Stimulated activated CD4-positive, alpha-beta T cell treated with anti-CD3 and anti-CD28 coated beads, Interleukin-2, amount 100 ng/mL, for 24 hours (primary cell): ENCODE measurements at places on chromosomes 3 and 15.

DNA sequence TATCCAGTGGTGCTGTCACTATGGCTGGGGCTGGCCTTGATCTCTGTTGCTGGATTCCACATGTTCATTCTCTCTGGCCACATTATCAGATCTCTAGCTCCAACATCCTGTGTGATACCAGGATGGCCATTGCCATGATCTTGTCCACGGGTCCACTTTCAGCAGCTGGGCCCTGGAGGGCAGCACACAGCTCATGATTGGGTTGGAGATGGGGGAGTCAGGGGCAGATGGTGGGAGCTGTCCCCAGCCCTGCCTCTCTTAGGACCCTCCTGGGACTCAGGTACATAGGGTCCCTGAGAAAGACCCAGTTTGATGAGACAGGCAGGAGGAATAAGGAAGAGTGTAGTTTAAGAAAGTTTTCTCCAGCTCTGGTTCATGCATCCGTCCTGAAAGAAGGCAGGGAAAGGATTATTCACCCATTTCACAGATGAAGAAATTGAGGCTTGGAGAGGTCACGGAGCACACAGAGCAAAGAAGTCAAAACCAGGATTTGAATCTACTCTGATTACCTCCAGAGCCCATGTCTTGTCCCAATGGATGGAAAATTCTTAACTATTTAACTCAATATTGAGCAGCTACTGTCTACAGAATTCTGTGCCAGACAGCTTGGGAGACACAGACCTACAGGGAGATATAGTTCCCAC lies 100.5 kb downstream of the LINGO1 start:
- no peak for DNase-seq

- DNase-seq = no peak
Measured at GRCh38 chr3:193297421-193297820, 56.4 kb downstream of the PLAAT1 start.

- DNase-seq = no peak
Measured at GRCh38 chr3:120473389-120473788, 22.6 kb upstream of the FSTL1 start.

DNA sequence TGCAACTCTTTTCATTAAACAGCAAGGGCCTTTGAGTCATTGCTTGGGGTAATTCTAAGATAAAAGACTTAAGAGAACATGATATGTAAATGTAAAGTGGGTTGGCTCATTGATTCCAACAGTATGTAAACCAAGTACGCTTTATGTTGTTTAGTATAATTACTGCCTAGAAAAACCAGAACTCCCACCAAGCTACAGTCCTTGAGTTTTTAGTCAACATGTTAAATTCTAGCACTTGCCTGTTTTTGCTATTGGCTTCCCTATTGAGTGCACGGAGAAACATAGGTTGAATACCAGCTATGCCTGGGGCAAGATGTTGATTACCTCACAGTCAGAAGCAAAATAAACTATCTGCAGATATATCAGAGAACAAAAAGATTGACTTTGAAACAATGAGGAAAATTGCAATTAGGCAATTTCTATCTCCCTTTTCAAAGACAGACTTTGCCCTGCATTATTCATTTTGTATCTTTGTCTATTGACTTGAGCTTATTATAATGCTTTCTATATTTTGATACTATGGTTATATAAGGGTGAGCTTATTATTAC lies 179.3 kb downstream of the ZPLD1 start:
- DNase-seq = no peak

DNA sequence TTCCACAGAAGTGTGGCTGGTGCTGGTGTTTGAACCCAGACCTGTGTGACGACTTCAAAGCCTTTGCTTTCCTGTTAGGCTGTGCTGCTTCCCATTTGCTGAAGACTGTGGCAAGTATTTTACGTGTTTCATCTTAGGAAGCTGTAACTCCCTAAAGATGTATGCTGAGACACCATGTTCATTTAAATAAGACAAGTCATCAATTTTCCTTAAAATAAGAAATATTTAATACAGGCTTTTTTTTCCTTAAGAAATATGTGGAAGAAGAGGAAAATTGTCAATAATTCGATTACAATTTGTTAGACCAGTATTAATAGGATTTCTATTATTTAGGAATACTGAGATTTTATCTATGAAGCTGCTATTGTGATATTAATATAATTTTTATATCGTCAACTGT lies 58.4 kb downstream of the LMLN start:
- no peak for DNase-seq

DNA sequence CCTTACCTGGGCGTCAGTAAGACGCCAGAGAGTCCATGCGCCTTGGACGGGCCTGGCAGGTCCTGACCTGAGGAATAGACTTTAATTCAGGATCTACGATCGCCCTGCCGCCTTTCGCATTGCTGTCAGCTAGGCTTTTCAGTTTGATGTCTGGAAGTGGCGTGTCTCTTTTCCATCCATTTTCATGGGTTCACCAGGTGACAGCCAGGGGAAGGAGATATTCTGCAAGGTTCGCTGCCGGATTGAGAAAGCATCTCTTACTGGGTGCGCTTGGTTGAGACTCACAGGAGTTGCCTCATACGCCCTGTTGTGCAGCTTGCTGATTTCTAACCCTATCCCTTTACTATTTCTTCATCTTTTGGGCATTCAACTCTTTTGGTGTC lies 7.4 kb downstream of the EPHA3 start:
- no peak for DNase-seq

DNA sequence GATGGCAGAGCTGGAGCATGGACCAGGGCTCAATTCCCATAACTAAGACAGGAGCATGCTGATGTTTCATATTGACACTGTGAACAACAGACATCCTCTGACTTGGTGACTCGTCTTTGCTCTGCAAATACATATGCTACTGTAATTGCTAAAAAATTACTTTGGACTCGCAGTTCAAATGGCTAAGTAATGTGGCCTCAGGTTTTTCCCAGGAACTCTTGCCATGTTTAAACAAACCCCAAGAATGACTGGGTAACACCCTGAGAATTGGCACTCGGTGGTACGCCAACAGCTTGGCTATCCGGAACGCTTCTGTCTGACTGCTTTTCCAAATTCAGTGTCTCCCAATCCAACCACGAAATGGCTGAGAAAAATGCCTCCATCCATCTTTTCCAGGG lies 456.7 kb upstream of the THBS1 start:
- no peak for DNase-seq

DNA sequence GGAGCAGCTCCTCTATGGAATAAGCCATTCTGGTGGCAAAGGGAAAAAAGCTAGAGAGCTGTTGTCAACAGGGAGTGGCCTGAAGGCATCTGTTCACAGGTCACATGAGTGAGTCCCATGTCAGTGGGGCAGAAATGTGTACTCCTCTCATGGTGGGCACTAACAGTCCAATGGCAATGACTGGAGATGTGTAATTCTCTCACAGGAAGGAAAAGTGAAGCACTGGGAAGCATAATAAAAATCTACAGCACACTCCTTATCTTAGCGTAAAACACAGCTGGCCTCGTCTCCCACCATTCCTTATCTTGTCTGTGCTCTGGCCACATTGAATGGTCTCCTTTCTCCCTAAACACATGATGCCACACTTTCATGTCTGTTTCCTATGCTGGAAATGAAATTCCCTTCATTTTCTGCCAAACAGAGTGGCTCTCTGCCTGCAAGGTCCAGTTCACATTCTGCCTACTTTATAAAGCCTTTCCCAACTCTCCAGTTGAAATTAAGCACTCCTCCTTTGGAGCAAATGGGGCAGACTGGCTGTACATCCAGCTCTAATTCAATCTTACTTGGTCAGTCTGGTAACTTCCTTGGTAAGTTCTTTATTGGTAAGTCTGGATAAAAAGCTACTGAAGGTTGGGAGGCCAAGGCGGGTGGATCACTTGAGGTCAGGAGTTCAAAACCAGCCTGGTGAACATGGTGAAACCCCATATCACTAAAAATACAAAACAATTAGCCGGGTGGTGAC lies 139.8 kb downstream of the RPL22L1 start:
- DNase-seq = no peak

GRCh38 chr3:111621535-111621934 lies 26.4 kb upstream of the ZBED2 start:
- peak; percentile 68 for DNase-seq

DNA sequence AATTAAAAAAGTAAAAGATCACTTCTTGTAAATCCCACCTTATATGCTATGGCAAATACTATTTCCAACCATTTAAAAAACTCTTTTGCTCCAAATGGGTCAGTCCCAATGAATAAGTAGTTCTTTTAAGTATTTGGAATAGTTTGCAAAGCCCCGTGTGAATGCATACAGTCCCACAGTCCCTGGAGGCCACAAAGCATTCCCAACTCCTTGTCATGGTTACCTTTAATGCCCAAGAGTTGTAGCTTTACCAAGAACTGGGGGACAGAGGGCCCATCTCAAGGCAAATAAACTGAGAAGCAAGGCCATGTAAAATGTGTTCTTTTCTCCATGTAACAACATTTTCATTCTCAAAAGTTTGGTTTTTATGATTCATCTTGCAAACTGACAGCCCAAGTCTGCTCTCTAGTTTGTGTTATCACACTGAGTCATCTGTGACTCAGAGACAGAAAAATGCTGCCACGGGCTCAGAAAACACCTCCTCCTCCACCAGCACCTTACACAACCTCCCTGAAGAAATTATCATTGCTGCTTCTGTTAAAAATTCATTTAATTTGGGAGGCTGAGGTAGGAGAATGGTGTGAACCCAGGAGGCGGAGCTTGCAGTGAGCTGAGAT lies 336.2 kb downstream of the ERC2 start:
- DNase-seq = no peak

- no peak for DNase-seq
Measured at GRCh38 chr3:183448369-183449128, 20.1 kb upstream of the MCF2L2 start.

GRCh38 chr3:109325657-109326056 lies 9.3 kb upstream of the DPPA2 start:
- DNase-seq = no peak

DNA sequence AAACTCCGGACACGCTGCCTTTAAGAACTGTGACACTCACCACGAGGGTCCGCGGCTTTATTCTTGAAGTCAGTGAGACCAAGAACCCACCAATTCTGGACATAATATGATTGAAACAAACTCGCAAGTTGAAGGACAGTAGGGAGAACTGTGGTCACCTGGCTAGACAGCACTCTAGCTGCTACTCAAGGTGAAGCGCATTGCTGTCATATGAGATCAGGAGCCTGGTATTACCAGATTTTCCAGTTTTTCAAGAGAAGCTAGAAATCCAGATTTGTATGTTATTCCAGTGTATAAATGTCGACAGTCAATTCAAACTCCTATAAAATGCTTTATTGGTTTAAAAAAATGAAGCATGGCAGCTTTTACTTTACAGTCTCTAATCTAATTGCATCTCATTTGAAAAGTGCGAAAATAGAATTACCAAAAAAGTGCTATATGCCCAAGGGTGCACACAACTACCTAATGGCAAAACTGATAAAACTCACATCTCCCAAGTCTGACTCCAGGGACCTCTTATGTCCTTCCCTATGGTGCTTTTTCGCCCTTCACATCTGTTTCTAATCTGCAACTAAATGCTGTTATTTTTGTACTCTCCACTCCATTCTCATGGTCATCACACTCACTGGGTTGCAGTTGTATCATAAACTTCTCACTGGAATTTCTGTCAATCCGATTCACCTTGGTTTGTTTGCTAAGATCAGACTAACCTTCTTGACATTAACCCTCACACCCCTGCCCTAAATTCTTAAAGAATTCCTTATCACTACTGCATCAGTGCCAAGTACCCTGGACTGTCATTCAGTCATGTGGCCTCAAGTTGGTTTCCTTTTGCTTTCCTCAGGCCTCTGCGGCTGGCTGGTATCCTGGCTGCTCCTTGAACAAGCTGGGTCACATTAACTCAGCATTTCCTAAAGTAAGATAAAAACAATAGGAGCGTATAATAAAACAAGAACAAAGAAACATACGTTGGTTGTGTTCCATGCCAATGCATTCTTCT lies 31.5 kb upstream of the ARHGEF26 start:
- DNase-seq = no peak

DNA sequence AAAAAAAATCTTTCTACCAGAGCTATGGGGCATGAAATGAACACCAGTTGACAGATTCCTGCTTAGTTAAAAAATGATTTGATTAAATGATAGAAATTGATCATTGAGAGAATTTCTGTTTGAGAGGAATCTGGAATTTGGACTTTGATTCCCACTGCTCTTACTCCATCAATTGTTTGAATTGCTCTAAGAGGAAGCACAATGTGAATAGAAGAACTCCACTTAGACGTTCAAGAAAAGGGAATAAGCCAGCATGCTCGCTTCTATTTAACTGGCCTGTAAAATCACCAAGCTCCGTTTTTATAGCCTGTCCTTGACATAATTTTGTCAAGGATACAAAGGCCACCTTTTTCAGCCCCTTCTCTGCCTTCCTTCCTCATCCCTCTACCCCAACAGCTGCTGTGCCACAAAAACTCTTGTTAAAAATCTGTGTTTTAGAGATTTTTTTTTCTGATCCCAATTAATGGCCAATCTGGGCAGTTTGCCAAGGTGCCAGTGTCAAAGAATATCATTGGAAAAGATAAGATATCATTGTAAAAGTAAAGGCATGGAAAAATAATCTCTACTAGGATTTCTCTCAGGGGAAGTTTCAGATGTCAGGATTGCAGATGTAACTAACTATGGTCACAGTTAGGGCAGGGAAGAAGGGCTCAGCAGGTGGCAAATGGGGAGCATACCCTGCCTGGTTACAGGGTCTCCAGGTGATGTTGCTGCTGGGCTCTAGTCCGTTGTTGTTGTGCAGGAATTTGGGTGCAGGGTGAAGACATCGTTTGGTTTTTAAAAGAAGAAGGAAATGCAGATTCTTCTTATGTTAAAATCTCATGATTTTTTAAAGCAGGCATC lies 301.8 kb upstream of the PDZRN3 start:
- DNase-seq = no peak

DNA sequence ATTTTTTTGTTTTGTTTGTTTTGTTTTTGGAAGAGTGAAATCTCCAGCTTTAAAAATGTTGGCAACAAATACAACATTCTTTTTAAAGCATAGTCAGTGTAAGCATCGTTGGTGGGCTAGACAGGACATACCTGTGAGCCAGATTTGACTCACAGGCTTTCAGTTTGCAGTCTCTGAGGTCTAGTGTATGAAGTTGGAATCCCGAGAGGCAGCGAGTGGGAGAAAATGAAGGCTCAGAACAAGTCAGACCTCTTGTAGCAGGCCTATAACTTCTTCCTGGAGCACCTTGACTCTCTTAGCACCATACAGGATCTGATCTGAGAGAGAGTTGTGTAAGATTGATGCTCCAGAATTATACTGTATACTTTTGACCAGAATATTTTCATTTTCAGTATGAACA lies 60.2 kb downstream of the CNTN4 start:
- DNase-seq = no peak

DNA sequence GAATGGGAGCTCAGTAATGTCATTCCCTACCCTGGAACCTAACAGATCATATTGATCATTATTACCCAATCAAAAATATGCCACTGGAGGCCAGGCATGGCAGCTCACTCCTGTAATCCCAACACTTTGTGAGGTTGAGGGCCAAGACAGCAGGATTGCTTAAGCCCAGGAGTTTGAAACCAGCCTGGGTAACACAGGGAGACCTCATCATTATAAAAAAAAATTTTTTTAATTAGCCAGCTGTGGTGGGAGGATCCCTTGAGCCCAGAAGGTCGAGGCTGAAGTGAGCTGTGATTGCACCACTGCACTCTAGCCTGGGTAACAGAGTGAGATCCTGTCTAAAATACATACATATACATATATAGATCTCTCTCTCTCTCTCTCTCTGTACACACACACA lies 10.2 kb downstream of the IGDCC4 start:
- DNase-seq = no peak
